ENCODE measurements at places on chromosomes 13 and 19.

DNA sequence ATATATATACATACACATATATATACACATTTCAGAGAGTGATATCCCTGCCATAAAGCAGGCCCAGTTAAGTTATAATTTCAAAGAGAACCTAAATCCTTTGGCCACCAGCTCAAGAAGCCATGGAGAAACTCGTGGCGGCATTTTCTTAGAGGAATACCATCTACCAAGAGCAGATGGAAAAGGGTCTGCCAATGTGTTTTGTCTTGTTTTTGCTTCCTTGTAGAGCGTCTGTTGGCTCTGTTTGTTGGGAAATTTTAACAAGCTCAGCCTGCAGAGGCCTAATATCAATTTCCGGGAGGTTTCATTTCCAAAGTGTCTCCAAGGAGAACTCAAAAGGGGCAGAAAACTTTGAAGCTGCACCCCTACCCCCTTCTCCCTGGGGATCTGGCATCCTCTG is 140.5 kb downstream of the IER2 start:
- no peak for DNase-seq

- DNase-seq, result no peak
These were observed 5.2 kb downstream of the LHFPL6 start for GRCh38 chr13:39597838-39598237.

- no peak for DNase-seq
These were observed 109.1 kb downstream of the NALCN start for GRCh38 chr13:101307181-101307701.

DNA sequence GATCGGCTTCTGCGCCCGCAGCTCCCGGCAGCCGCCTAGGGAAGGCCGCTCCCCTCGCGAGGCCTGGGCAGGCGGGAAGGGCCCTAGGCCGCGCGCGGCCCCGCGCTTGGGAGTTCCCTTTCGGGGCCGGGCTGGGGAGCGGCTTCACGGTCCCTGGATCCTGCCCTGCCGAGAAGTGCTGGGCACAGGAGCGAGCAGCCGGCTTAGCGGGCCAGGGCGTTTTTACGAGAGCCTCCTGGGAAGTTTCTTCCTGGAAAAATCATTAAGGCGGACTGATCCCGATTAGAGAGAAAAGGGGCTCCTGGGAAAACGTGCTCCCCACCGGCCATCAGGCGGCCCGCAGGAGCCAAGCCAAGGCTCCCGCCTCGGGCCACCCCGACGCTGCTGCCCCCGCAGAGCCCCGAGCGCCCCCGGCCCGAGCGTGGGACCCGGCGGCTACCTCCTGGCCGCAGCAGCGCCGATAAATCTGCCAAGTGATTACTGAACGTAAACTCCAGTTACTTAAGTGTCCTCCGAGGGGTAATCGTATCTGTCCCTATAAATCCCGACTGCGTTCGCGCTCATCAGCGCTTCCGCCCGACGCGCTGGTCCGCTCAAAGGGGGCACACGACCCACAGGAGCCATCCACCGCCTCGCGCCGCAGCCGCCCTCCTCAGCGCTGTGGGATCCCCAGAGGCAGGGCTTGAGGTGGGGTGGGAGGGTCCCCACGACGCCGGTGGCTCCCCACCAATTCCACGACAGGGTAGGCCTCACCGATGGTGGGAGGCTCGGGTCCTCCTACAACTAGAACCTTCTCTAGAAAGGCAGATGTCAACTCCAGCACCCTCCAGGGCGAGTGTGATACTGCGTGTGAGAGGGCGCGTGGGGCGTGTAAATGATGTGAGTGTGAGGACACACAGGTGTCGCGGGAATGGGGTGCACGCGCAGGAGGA is 2.8 kb downstream of the ZIC5 start:
- DNase-seq, result no peak

DNA sequence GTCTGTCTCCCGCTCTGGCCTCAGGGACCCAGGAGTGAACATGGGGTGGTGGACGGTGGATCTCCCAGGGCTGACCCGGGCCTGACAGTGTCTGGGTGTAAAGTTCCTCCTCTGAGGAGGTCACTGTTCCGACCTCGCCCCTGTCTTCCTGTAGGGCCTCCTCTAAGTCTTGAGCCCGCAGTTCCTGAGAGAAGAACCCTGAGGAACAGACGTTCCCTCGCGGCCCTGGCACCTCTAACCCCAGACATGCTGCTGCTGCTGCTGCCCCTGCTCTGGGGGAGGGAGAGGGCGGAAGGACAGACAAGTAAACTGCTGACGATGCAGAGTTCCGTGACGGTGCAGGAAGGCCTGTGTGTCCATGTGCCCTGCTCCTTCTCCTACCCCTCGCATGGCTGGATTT is at the start of gene SIGLEC9:
TSS of gene SIGLEC9 (plus strand) at position 178 of the 400 bp plus-strand sequence. CDS start at position 247, 69 bp downstream.
- DNase-seq, result no peak
